Activated naive CD4-positive, alpha-beta T cell (primary cell): ENCODE measurements at places on chromosomes 5 and 9.

DNA sequence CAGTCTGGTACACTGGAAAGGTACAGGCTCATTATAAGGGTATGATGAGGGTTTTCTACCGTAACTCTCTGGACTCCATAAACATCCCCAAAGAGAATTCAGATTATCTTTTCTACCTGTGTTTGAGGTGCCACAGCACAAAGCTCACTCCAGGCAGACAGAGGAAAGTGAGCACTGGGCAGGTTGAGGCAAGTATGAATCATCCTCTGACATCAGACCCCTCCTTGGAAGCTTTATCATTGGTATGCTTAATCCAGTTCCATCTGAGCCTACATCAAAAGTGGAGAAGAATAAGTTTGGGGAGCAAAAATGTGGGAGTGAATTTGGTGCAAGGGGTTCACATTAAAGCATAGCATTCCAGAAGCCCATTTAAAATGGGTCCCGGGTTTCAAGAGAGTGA lies 21.7 kb downstream of the C9orf152 start:
- DNase-seq = no peak

GRCh38 chr9:37574241-37574721 lies 1.9 kb downstream of the FBXO10 start:
- DNase-seq = no peak

- no peak for DNase-seq
Measured at GRCh38 chr5:149779124-149779465, 49.0 kb downstream of the PPARGC1B start.

- no peak for DNase-seq
Measured at GRCh38 chr5:93348231-93348630, 232.8 kb downstream of the NR2F1-AS1 start.

DNA sequence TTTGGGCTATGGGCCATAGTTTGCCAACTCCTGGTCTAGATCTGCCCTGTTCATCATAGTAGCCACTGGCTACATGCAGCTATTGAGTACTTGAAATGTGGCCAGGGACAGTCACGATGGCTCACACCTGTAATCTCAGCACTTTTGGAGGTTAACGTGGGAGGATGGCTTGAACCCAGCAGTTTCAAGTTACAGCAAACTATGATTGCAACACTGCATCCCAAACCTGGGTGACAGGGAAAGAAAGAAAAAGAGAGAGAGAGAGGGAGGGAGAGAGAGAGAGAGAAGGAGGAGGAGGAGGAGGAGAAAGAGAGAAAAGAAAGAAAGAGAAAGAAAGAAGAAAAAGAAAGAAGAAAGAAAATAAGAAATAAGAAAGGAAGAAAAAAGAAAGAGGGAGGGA lies 5.1 kb upstream of the GMCL2 start:
- DNase-seq = no peak

GRCh38 chr9:34027845-34028574 lies 20.7 kb downstream of the UBAP2 start:
- no peak for DNase-seq

GRCh38 chr5:2185646-2186471 lies 303.1 kb upstream of the IRX4 start:
- DNase-seq = no peak

GRCh38 chr9:121331992-121332685 lies 37.9 kb downstream of the STOM start:
- no peak for DNase-seq

- DNase-seq = no peak
Measured at GRCh38 chr5:66829826-66830225, 233.6 kb downstream of the MAST4 start.

GRCh38 chr5:55230086-55230629 lies 3.0 kb upstream of the MCIDAS start:
- DNase-seq = no peak

GRCh38 chr5:161283296-161283695 lies 263.2 kb downstream of the GABRB2 start:
- DNase-seq = no peak

- no peak for DNase-seq
Measured at GRCh38 chr5:139884144-139884543, 88.5 kb downstream of the PSD2 start.

GRCh38 chr5:17882760-17883488 lies 248.7 kb downstream of the TAF11L14 start:
- no peak for DNase-seq
